Natural killer cell treated with Interleukin-12 subunit alpha and Interleukin-12 subunit beta and Interleukin-15 and Interleukin-18, amount 100 ng/mL, for 72 hours (primary cell): ENCODE measurements at places on chromosomes 12 and 14.

DNA sequence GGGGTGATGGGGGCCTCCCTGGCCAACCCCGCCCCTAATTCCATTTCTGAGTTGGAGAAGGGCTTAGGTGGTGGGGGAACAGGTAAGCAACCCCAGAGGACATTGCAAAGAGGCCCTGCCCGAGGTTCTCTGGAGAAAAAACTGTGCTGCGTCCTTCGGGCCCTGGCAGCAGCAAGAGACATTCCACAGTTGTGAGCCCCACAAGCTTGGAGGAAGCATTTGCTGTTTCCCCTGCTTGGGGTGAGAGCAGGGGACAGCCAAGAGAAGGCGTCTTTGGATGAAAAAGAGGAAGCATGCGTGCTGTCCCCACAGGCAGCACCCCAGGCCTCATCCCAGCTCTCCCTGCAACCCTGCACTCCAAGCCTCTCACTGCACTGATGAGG is 1.3 kb downstream of the BDKRB2 start:
- no peak for DNase-seq

GRCh38 chr12:13592063-13592942 is 389.1 kb downstream of the GRIN2B start:
- DNase-seq: no peak

GRCh38 chr14:75566752-75567151 is 11.7 kb upstream of the FLVCR2 start:
- no peak for DNase-seq

- no peak for DNase-seq
These were observed 74.9 kb downstream of the VWF start for GRCh38 chr12:6049587-6049986.

GRCh38 chr14:79256380-79256779 is 954.9 kb downstream of the DIO2 start:
- no peak for DNase-seq

DNA sequence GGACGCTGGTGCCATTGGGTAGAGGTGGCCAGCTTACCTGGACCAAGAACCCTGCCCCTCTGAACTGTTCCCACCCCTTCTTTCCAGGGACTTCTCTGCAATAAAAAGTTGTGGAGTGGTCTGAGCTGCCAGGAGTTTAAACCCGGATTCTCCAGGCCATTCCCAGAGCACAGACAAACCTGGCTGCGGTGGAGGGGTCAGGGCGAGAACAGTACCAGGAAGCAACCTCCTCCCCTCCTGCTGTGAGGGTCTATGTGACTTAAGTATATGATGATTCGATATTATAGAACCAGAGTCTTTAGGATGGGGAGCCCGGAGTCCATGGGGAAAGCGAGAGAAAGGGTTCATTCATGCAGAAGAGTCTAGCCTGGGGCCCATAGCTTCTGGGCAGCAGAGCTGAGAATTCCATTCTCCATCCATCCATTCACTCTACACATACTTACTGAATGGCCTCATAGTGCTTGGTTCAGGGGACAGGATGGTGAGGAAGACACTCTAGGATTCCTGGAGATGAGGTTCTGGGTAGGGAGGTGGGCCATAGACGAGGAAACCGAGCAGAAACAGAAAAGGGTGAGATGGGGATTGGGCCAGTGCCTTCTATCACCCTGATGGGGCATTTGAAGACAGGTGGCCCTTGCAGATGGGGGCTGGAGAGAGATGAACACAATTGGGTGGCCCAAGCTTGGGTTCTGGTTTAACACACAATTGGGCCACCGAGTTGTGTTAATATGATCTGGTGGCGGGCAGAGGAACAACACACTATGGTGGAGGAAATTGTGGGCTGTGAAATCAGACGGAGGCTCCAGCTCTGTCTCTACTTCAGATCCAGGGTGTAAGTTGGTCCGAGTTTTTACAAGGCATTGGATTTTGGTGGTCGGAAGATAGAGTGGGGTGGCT is 5.2 kb downstream of the KRT86 start:
- DNase-seq: no peak
